ENCODE measurements at places on chromosomes 2 and 18.

GRCh38 chr18:23235860-23236259, 100.6 kb downstream of the CABLES1 start:
- DNase-seq: no peak

DNA sequence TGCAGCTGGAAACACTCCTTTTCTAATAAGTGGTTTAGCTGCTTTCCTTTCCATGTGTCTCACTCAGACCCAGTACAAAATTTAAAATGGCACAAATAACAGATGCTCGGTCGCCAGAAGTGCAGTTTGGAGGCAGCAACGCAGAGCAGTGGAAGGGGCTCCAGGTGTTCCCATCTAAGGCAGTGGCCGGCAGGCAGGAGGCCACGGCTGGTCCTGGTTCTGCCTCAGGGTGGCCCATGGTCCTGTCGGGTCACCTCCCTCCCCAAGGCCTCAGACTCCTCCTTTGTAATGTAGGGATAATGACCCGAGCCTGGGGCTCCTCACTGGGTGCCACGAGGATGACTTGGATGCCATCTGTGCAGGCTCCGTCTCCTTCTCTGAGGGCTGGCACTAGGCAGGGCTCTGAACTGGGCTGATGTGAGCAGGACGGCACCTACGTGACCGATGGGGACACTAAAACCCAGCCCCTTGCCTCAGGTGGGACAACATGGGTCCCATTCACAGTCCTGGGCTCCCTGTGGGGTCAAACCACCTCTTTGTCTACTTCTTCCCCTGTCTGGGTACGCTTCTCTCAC, 80.9 kb upstream of the SLC66A3 start:
- no peak for DNase-seq

DNA sequence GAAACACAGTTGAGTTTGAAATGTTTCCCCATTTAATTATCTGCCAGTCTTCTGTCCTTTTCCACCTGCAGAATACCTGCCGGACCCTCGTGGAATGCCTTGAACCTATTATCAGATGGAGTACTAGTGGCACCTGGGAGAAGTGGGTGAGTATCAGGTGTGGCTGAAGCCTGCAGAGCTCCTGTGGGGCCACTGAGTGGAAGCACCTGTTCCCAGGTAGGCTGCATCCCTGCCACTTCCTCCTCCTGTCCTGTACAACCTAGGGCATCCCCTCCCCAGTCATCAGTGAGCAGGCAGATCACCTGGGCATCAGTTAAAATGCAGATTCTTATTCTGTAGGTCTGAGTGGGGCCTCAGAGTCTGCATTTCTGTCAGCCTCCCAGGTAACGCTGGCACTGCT, 80.8 kb upstream of the BZW1 start:
- DNase-seq: no peak

- no peak for DNase-seq
Measured at GRCh38 chr2:31267437-31268120, 33.6 kb downstream of the EHD3 start.

DNA sequence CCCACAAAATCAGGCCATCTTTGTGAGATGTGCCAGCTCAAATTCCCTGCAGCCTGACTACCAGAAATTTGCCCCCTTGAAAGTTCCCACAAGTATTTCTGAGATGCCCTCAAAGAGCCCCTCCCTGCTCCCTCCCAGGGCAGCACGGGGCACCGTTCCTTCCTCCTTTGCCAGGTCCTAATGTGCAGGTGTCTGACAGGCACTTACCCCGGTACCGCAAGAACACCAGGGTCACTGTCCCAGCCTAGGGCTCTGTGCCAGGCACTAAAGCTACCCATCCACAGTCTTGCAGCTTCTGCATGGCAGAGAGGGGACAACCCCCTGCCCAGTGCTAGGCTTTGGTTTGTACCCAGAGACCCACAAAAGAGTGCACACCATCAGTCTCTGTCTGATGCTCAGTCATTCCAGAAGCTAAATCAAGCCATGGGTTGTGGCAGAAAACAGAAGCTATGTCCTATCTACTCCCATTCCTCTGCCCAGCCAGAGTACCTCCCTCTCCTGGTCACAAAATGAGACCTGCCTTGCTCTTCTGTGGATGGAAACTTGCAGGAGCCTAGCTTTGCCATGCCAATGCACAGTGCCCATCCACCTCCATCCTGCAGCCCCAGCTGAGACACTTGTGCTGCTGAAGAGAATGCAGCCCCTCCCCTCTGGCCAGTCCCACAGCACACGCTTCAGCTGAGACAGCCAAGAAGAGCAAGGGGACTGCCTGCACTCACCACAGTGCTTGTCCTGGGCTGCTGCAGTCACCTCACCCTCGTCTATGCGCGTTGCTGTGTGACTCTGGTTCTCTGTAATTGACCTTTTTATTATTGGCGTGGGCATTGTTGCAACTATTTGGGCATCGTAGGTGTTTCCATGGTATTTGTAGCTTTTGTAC, 48.7 kb downstream of the INPP5D start:
- no peak for DNase-seq

- DNase-seq: no peak
Measured at GRCh38 chr2:58900246-58901027, 659.3 kb upstream of the FANCL start.

DNA sequence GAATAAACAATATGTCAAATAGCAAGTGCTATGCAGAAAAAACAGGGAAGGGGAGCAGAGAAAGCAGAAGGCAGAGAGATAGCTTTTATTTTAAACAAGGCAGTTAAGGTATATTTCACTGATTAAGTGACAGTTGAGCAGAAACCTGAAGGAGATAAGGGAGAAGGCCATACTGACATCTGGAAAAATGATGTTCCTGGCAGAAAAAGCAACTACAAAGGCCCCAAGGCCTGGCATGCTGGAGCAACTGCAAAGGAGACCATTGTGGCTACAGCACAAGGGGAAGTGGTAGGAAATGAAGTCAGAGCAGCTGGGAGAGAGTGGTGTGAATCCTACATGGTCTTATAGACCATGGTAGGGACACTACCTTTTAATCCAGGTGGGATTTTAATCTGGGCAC, 8.9 kb upstream of the PCBP1 start:
- no peak for DNase-seq

DNA sequence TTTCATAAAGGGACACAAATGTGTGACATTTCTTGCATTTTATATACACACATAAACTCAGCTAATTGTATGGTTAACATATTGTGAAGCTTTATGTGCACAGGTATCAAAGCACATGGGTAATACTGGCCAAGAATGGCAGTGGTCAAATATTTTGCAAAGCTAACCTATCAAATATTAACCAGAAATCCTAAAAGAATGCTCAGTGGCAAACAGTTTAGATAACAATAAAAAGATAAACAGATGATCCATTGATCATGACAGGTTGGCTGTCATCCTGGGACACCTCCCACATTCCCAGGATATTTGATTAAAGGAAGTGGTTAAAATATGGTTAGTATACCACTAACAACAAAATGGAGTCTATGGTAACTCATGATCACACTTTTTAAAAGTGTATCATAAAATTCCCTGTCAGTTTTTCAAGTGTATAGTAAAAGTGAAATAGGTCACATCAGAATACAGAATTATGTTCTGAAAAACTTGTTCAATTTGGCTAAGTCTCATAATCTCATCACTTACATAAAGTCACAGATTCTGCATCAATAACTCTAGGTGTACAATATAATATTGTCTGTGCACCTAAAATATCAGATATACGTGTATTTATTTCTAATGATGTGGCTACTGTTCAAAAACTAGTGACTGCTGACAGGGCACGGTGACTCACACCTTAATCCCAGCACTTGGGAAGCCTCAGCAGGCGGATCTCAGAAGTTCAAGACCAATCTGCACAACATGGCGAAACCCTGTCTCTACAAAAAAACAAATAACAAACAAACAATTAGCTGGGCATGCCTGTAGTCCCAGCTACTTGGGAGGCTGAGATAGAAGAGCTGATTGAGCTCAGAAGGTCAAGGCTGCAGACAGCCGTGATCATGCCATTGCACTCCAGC, 48.9 kb downstream of the CDH2 start:
- no peak for DNase-seq

- DNase-seq: peak; percentile 13
Measured at GRCh38 chr2:230068651-230069055, at the start of gene SLC16A14. Gene SLC16A14, minus strand, starts transcription at chr2:230068924. Its CDS starts 9,572 bp downstream, at chr2:230059352.

DNA sequence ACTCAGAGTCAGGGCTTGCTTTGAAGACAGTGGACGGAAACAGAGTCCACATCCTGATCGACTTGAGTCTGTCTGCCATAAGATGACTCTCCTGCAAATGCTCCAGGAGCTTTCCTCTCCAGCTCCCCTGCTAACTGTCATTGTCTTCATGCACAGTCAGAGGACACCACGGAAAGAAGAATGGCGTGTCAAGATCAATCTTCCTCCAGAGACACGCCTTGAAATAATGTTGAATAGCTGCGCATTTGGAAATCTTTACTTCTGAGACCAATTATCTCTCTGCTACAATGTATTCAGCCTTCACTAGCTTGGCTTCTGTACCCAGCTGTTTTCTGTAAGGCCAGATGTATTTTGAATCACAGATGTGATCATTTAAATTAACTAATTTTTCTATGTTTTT, 457.2 kb downstream of the CDH2 start:
- DNase-seq: no peak

- DNase-seq: no peak
Measured at GRCh38 chr18:52334896-52335295, 5.1 kb upstream of the DCC start.

DNA sequence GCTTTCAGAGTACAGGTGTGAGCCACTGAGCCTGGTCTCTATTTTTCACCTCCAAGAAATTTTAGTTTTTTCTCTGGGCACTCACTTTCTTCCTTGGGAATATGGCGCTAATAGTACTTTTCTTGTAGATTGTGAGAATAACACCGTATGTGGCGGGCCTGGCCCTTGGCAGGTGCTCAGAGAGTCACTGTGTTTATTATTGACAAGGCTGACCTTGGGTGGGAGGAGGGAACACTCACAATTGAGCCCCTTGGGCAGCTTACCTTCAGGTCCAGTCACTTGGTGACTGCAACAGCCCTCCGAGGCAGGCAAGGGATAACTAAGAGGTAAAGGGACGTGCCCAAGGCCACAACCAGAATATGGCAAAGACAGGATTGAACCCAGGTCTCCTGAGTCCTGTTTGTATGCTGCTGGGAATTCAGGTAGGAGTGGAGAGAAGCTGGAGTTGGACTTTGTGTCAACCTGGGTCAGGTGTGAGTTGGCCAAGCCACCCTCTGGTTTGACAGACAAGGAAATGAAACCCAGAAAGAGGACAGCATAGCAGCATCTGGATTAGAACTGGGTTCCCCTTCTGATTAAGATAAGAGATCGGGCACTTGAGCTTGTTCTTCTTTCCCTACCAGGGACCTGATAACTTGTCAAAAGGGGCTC, 2.8 kb upstream of the STK25 start:
- DNase-seq: no peak

Data from amniotic stem cell (primary cell).